Hematopoietic multipotent progenitor cell treated with erythropoietin and hydrocortisone succinate and interleukin-3 and kit ligand, for 15 days (in vitro differentiated cells): ENCODE measurements at places on chromosomes 1 and 21.

GRCh38 chr1:204355913-204356312 is 3.8 kb downstream of the PLEKHA6 start:
- no peak for DNase-seq

- no peak for DNase-seq
Observed at GRCh38 chr1:149993181-149993580, 17.3 kb downstream of the OTUD7B start.

- DNase-seq: no peak
Observed at GRCh38 chr1:109306832-109307273, at the start of gene MYBPHL. Gene MYBPHL, minus strand, starts transcription at chr1:109307011. Its CDS starts 20 bp downstream, at chr1:109306991.

DNA sequence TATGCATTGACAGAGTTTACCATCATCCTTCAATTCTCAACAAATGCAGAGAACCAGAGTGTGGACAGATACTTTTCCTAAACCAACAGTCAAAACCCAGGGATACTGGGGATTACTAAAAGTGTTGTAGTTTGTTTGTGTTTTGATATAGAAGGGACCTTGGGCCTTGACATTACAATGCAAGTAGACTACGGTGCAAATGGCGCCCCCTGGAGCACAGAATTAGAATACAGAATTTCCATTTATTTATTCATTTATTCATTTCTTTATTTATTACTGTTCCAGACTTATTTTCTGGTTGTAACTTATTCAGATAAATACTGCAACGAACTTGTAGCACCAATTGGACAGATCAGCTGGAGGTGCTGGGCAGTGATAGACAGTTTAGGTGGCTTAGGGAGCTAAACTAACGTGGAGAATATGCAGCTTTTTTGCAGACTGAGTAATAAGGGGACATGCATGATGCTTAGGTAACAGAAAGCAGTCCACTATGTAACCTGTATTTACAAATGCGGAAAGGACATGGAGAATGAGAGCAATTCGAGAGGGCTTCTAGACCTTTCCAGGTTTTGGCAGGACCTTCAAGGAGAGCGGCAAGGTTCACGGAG is 42.6 kb downstream of the KIRREL1 start:
- peak; percentile 36 for DNase-seq

GRCh38 chr1:151277249-151277648 is 4.8 kb upstream of the ZNF687 start:
- DNase-seq: no peak
